ENCODE measurements at places on chromosomes 7 and 10.

DNA sequence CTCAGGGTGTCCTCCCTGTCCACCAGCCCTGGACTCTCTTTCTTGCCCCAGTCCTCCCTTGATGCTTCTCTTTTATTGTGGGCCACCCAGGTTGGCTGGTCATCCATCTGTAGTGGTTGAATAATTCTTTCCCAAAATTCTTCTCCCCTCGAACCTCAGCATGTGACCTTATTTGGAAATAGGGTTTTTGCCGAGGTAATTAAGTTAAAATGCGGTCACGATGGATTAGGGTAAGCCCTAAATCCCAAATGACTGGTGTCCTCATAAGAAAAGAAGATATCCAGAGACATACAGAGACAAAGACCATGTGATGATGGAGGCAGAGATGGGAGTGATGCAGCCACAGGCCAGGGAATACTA, 74.3 kb downstream of the GFRA1 start:
- DNase-seq = no peak

- DNase-seq = no peak
These were observed 26.2 kb downstream of the RAMP3 start for GRCh38 chr7:45183711-45184210.

- peak; percentile 4 for DNase-seq
These were observed 851 bp upstream of the GOT1 start for GRCh38 chr10:99431190-99431760.

DNA sequence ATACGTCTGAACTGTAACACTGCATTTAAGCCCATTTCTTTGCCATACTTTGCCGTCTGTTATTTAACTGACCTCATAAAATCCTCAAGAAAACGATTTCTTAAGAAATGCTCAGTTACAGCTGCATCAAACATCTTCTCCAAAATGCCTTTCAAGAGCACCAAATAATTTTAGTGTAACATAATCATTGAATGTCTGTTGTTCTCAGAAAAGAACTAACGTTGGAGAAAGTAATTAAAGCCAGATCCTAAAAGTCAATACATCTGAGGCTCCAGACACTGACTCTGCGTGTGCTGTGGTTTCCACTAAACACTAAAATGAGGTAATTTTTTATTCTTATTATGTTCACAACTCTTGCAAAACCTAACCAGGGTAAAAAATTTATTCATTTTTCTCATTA, 63.7 kb upstream of the LRRC17 start:
- no peak for DNase-seq

- DNase-seq = no peak
These were observed 104.5 kb downstream of the NRCAM start for GRCh38 chr7:108351729-108352131.

- no peak for DNase-seq
These were observed 255.8 kb upstream of the MYO3A start for GRCh38 chr10:25678220-25678619.

DNA sequence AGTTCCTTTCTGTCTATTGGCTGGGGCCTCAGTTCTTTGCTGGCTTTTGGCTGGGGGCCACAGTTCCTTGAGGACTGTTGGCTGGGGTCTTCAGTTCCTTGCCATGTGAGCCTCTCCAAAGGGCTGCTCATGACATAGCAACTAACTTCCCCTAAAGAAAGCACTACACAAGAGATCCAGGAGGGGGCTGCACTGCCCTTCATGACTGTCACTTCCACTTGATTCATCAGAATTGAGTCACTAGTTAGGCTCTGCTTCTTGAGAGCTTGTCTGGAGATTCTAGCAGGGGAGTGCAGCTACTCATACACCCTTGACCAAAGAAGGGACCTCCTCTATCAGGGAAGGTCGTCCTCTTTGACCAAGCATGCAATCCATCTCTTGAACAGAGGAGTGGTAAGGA, 38.0 kb upstream of the MKX start:
- DNase-seq = peak; percentile 69

DNA sequence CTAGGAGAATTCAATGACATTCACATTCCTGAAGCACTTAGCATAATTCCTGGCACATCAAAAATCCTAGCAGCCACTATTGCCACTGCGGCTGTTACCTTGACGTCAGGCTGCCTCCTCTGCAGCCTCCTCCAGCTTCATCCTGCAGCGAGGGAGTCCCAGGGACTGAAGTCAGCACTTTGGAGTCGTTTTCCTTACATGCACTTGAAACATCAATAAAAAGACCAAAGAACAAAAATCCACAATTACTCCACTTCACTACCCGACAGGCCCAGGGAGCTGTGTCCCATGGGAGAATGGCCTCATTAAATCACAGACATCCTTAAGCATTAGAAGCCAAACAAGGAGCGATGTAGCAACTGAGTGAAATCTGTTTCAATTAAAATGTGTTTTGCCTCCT, 48.6 kb upstream of the NANOS1 start:
- no peak for DNase-seq

DNA sequence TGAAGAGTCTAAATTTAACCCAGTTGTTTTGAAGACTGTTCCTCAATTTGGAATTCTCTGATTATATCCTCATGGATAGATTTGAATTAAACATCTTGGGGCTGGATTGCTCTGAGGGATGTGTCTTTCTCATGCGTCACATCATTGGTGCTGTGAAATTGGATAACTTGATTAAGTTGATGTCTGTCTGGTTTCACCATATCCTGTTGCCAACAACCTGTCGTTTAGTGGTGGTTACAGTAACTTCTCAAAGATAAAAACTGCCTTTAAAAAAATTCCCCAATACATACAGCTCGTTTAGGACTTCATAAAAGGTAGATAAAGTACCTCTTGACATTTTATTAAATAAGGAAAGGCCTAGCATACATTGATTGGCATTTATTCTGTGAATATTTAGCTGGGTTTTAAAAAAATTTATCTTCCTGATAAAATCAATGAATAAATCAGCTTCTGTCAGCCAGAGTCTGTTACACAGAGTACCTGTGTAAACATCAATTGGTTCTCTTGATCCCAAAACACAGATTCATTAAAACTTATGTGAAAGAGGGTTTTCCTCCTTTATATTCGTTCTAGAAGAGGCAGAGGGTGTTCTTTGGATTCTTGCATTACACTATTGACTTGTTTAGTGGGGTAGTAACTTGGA, 10.5 kb downstream of the CRCP start:
- no peak for DNase-seq

DNA sequence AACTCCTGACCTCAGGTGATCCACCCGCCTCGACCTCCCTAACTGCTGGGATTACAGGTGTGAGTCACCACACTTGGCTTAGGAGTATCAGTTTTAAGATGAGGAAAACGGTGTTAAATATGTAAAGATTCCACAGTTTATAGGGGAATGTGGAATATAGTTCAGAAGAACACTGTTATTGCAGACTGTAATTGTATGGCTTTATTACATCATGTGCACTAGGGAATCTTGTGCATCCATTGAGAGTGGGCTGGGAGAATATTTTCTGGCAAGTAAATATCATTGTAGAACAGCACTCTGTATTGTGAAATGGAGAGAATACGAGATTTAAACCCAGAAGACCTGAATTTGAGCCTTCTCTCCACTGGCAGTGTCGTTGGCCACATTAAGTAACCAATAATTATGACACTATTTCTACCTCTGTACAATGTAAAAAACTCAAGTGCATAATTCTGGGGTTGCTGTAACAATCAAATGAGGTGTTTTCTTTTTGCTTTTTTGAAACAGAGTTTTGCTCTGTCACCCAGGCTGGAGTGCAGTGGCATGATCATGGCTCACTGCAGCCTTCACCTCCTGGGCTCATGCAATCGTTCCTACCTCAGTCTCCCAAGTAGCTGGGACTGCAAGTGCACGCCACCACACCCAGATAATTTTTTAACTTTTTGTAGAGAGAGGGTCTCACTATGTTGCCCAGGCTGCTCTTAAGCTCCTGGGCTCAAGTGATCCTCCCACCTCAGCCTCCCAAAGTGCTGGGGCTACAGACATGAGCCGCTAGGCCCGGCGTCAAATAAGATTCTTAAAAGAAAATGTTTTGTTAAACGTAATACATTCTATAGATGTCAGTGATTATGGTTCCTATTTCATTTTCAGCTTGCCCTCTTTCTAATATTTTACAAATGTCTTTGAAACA, 12.0 kb upstream of the PARD3 start:
- DNase-seq = no peak

GRCh38 chr10:122688293-122688989, 11.2 kb downstream of the C10orf120 start:
- peak; percentile 28 for DNase-seq

GRCh38 chr10:48508791-48509772, 95.8 kb downstream of the ARHGAP22 start:
- DNase-seq = no peak

DNA sequence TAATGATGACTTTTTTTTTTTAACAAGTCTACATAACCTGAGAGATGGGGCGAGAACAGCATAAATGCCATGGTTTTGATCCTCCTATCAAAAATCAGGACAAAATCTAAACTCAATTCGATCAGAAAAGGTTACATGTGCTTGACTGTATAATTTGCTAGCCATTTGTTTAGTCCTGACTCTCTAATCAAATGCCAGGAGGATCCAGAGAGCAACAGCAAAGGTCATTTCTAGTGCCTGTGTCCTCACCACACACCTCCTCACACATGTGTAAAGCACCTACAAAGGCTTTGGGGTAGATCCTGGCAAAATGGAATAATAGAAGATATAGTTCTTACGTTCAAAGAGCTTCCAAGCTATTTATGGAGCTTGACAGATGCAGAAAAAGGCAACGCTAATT, 11.0 kb upstream of the FAS start:
- DNase-seq = no peak

DNA sequence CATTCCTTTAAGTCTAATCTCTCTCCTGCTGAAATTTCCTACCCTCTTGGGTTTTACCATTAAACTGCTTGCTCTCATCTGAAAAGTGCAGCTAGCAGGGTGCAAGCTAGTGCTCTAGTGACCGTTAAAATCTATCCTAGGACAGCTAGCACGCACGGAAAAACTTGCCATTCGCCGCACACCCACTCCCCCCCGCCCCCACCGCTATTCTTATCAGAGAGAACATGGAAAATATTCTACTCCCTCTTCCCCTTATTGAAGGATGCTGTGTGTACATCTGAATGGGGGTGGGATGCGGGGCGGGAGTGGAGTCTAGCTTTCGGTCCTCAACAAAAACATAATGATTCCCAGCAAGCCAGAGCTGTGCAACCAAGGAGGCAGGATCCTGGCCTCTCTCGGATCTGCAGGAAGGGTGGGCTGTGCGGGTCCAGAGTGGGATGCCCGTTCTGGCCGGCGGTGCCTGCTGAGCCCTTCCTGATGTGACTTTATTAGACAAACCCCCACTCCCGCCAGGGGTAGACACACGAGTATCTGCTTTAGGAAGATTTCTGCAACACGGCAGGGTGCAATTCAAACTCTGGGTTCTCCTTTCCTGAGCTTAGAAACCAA, 1.1 kb upstream of the ADRA2A start:
- DNase-seq = no peak

GRCh38 chr10:30170814-30171213, 111.4 kb upstream of the JCAD start:
- DNase-seq = peak; percentile 89

- DNase-seq = no peak
These were observed 2.3 kb upstream of the GIMAP8 start for GRCh38 chr7:150447966-150448788.

DNA sequence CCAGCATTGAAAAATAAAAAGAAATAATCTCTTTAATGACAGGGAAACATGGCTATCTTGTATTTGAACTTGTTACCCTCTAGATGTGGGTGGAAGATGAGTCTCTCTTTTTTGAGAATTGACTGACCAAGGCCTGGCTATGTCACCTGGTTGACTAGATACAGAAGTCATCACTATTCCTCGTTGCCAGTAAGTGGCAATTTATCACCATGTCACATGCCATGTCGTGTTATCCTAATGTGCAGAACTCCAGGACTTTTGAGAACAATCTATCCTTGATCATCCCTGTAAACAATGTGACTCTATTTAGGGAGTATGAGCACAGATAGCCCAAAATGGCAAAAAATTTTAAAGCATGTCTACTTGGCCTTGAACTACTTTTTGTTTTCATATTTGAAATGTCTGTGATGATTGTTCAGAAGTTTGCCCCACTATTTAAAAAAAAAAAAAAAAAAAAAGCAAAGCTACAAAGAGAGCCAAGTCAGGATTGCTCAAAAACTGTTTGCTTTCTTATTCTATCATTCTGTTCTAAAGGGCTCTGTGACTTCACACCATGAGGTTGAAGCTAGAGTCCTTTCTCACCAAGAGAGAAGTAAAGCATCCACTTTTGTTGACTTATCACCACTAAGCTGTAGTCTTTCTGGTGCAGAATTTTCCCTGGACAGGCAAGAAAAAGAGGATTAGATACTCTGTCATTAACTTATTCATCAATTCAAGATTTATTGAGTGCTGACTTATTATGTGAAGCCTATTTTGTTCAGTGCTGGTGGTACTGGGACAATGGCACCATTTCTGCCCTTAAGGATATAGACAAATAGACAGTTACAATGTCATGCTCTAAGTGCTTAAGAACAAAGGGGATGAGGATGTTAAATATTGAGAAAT, 10.4 kb upstream of the WIPF3 start:
- no peak for DNase-seq

DNA sequence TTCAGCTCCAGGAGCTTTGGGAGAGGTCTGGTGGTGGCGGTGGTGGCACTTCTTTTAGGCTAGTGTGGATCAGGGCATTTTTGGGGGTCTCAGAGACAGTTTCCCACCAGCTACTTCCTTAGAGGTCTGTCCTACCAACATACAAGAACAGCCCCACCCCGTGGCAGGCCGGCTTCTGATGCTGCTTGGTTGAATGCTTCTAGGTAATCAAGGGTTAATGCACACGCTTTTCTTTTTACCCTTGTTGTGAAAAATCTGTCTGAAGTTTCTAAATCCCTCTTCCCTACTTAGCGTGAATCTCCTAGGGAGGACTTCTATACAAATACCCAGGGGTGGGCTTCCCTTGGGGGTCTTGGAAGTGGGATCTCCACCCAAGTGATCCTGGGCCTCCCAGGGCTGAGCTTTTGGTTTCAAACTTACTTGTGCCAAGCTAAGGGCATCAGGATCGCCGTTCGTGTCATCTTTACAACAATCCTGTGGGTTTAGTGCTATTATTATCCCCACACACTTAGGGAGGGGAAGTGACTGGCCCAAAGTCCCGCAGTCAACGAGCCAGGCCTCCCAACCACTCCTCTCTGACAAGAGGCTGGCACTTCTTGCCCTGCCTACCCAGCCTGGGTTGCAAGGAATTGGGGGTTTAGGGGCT, 1.7 kb downstream of the SH2B2 start:
- DNase-seq = no peak

- no peak for DNase-seq
These were observed 3.9 kb downstream of the HMX3 start for GRCh38 chr10:123139521-123140163.

GRCh38 chr10:112739592-112740353, 210.3 kb upstream of the TCF7L2 start:
- peak; percentile 88 for DNase-seq

Measured in trophoblast cell (in vitro differentiated cells and primary cell).